ENCODE measurements at places on chromosomes 7 and 10.
A peak's percentile ranks its signal among the peaks of the same experiment; 100 is the strongest.

DNA sequence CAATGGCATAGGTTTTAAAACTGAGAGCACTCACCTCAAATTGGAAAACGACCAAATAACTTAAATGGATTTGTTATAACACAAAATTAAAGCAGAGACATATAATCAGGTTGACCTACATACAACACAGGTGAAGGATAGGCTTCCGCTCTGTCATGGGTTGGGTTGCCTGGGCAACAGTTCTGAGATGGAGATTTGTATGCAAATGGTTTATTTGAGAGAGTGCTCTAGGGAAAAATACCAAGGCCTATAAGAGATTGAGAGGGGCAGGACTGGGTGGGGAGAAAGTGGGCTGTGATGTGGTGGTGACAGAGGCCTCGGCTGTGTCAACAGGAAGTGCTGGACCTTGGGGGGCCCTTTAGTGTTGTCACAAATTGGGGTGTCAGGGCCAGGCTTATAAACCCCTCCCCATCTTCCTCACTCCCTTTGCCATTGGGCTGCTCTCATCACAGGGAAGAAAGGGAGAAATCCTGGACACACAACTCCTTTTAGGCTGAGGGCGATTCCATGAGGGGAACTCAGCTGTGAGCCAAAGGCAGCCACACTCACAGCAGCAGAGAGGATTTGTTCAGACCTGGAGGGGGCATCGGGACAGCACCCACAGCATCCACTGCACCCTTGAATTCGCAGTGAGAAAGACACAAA is 105.4 kb upstream of the LYZL1 start:
- DNase-seq: no peak

GRCh38 chr10:75739414-75740143 is 308.2 kb downstream of the LRMDA start:
- DNase-seq: no peak

DNA sequence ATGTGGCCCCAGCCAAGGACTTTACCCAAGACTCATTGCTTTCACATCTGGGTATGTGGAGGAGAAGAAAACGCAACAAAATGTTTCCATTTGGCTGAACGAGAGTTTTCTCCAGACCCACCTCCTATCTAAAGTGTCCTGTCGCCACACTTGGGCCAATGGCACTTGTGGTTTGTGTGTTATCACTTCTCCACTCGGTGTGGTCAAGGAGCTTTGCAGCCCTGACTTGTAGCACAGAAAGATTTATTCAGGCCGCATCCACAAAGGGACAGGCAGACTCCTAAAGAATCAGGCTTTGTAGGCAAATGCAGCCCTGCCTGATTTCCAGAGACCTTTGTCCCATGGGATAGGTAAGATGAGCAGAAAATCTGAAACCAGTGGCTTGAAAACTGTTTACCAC is 12.8 kb upstream of the LRRC4 start:
- no peak for DNase-seq

GRCh38 chr7:87511510-87511909 is 36.0 kb upstream of the ABCB4 start:
- DNase-seq: no peak

- no peak for DNase-seq
These were observed 22.7 kb downstream of the ELFN1 start for GRCh38 chr7:1692515-1693418.

DNA sequence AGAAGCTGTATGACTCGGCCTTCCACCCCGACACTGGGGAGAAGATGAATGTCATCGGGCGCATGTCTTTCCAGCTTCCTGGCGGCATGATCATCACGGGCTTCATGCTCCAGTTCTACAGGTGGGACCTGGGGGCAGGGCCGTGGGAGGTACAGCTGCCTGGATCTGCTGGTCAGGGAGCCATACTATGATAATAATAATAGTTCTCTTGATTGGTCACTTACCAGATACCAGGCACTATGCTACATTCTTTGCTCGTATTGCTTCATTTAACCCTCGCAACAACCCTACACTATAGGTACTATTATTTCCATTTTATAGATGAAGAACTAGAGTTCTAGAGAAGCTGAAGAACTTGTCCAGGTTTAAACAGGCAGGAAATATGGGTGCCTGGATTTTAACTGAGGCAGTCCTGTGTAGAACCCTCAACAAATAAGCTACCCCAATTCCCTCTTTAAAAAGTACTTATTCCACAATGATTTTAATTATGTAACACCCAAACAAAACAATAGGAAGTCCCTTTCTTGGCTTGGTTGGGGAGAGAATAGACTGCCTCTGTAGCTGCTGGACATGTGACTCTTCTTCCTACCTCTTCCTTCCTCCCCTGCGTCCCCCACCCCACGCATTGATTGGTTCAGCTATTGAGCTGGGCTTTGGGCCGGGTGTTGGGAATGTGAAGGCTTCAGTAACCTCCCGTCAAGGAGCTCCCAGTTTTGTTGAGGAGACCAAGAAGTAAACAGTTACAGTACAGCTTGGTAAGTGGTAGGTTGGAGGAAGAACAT is 12.8 kb downstream of the SFXN2 start:
- no peak for DNase-seq

DNA sequence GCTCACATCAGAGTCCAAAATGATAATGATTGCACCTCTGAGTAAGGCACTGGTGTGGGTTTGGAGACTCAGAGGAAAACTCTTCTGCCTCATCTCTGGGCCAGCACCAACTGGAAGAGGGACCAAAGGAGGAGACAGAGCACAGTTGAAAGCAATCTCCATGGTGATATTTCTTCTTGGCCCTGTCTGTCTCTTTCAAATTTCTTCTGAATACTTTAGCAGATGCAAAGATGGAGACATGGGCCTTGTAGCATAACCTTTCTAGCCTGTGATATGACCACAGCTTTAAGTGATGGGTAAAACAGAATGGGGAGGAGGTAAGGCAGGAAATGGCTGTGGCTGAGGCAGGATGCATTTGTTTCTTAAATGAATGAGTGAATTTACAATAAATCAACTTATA is 12.2 kb upstream of the GIMAP7 start:
- DNase-seq: no peak

DNA sequence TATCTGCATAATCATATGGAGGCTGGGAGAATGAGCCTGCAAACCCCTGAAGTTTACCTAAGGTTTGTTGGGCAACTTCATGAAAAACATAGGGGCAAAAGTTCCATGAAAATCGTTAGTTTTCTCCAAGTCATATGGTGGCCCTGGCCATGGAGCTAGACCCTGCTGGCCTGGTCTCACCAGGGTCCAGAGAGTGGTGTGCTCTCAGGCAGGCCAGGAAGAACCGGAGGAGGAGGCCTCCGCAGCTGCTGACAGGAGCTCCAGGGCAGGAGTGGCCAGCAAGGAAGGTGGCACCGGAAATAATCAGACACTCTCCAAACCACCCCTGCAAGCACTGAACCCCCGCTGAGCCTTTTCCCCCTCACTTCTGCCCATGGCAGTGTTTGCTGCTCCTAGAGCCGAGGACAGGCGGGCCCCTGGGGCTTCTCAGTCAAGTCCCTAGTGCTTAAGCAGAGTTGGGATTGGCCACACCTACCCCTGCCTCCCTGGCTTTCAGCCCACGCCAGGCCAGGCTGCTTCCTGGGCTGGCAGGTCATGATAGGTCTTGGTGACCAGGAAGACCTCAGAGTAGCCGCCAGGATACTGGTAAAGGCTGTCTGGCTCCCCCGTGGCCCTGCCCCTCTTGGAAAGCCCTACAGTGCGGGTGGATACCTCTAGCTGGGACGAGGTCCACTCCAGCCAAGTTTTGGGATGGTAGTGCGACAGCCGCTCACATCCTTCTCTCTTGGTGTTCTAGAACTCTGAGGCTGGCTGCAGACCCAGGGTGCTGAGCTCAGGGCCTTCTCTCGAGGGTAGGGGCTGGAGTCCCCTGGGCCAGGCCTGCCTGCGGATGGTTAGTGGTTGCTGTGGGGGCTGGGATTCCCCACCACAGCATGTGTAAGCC is 242.8 kb downstream of the MGMT start:
- peak; percentile 54 for DNase-seq

DNA sequence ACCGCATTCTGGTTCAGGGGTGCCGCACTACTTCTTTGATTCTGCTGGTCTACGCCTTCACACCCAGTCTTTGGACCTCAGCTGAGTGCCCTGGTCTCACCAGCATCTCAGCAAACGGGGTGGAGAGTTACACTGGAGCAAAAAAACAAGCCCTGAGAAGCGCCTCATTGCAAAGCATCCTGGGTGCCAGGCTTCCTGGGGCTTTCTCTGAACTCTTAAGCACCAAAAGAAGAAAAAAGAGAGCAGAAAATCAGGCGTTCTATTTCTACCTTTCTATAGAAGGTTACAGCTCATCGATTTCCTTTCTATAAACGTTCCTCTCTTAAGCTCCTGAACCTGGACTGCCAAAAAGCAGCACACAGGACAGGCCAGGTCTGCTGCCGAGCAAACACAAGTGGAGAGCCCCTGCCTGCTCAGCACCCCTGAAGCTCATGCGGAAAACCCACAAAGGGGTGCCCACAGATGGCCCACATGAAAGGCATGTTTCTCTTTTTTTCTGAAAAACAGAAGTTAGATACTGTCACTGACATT is 217.9 kb downstream of the SFMBT2 start:
- no peak for DNase-seq

Measured in caudate nucleus (tissue), 63 donors.